PC-9 (cell line): ENCODE measurements at places on chromosomes 3 and 15. TPM values are rescaled to one million over a fixed set of nuclear protein-coding genes. Genes with fewer than 3 reads are reported as not detected.
A peak's percentile ranks its signal among the peaks of the same experiment; 100 is the strongest.

- DNase-seq: peak; percentile 70
Observed at GRCh38 chr3:184314700-184315542, 515 bp downstream of the EIF4G1 start.

DNA sequence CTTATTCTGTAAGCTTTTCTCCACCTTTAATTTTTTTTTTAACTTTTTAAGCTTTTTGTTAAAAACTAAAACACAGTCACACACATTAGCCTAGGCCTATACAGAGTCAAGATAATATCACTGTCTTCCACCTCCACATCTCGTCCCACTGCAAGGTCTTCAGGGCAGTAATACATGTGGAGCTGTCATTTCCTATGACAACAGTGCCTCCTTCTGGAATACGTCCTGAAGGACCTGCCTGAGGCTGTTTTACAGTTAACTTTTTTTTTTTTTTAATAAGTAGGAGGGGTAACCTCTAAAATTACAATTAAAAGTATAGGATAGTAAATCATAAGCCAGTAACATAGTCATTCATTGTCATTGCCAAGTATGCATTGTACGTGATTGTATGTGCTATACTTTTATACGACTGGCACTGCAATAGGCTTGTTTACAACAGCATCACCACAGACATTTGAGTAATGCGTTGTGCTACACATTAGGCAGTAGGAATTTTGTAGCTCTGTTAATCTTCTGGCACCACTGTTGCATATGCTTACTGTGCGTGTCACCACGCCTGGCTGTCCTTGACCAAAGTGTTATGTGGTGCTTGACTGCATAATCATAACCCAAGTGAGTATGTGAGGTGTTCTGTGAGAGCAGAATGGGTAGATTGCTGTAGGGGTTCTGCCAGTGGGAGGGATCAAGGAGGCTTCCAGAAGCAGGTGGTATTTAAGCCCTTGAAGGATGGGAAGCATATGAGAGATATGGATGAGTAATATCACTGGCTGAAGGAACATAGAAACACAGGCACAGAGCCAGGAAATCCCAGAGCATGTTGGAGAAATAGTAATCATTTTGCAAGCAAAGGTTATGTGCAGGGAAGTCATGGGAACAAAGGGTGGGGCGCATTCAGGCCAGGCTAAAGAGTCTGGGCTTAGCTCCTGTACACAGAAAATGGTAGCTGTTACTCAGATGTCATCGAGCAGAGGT lies 18.3 kb downstream of the FBXO22 start:
- DNase-seq: peak; percentile 15

GRCh38 chr3:30607032-30607833 lies 832 bp downstream of the TGFBR2 start:
- peak; percentile 46 for DNase-seq

GRCh38 chr3:158384019-158384418 lies 187.0 kb upstream of the MLF1 start:
- DNase-seq: no peak

GRCh38 chr3:4447295-4447999 lies 19.6 kb downstream of the SUMF1 start:
- DNase-seq: no peak

DNA sequence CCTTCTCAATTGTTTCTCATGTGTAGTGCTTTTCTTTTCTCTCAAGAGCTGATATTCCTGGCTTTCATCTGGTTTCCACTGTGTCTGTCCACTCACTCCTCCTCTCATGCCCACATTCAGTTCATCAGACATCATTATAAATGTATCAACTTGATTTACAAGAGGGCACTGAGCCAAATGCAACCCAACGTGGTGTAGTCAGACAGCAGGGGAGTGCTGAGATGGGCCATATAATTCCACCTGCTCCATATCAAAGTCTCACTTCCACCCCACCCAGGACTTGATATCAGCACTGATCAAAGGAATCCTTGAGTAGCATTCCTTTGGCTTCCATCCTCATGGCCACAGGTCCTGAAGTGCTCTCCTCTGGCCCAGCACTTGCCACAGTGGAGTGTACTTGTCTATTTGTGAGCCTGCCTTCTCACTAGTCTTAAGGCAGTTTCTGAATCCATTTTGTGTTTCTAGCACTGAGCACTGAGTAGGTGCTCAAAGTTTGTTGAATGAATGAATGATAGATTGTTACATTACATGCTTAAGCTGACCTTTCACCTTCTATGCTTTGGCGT lies 252.8 kb downstream of the CLSTN2 start:
- no peak for DNase-seq

DNA sequence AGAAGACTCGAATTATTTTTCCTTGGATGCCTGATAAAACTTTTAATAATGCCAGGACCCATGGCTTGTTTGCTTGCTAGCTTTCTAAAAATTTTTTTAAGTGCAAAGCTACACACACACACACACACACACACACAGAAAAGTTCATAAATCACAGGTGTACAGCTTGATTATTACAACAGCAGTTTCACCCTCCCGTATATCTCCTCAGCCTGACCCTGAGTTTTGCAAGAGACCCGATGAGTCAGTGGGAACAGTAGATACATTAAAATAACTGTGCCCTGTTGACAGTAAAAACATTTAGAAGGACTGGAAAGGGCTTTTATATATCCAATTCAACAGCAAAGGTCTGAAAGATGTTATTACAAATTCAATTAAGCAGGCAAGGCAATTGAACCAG lies 46.7 kb downstream of the EMC4 start:
- DNase-seq: peak; percentile 1

DNA sequence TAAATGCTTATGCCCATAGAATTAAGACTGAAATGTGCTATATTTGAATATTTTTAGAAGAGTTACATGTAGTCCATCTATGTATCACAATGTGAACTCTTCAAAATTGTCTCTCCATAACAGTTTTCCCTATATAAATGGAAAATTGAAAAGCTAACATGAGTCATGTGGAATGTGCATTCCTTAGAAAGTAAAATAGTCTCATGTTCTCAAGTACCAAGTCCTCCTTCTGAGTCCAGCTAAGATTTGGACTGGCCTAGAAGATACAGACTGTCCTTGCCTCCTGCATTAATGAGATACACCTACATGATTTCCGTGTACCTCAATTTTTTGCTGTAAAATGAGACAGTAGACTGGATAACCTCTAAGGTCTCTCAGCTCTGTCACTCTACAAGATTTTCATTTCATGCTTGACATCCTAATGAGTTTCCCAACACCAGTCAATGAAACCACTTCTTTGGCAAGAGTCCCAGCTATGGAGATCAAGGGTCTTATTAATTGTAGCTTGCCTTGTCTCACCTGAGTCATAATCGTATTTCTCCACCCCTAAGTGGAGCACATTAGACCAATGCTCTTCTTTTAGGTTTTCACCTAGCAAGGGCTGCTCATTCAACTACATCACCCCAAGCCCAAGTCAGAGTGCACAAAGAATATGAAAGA lies 350.6 kb upstream of the IL12A start:
- peak; percentile 46 for DNase-seq

- no peak for DNase-seq
Observed at GRCh38 chr3:57555306-57555705, 768 bp upstream of the PDE12 start.

DNA sequence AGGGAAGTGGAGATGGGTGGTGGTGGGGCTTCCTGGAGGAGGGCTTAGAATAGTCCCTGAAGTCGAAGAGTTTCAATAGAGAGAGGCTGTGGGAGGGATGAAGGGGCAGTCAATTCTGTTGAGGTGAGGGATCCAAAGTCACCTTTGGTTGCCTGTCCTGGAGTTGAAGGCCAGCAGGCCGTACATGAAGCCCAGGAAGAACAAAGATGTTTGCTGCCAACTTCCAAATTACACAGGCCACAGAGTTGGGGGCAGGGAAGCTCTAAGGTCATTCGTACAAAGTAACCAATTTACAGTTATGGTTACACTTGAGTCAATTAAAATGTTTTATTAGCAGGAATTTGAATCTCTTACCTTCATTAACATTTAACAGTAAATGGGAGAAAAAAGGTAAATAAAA lies 77.9 kb downstream of the FOXB1 start:
- DNase-seq: no peak

GRCh38 chr15:36414670-36415069 lies 164.8 kb upstream of the CDIN1 start:
- no peak for DNase-seq

GRCh38 chr3:195103623-195104022 lies 167.3 kb downstream of the XXYLT1 start:
- DNase-seq: no peak

DNA sequence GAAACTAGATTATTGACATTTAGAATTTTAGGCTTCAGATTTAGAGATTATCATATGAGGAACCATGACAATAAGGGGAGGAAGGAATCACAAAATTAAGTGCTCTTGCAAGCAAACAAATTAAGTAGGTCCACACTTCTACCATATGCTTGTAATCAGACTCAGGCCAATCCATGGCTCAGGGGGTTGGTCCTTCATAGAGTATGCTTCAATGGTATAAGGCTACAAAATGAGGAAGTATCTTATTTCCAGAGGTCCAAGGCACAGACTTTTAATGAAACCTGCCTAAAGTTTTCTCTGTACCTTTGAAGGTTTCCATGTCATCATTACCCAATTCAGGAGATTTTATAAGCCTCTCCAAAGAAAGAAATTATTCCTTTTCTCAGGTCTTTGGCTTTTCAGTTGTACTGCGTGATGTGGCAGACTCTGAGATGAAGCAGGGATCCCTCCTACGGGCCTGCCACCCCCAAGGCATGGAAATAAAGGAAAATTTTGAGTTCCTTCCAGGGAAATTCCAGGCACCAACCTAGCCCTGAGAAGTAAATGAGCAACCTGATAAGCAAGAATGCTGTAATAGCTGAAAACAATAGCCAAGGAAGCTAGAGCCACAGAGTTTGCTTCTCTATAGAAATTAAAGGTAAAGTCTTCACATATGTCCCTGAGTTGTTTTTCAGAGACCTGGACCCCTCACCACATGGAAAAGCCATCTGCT lies 36.3 kb downstream of the SERPINI2 start:
- DNase-seq: no peak

- DNase-seq: peak; percentile 40
Observed at GRCh38 chr15:65189102-65189740, 4.1 kb upstream of the CLPX start.

- no peak for DNase-seq
Observed at GRCh38 chr3:72189339-72189738, 404.4 kb upstream of the PROK2 start.

DNA sequence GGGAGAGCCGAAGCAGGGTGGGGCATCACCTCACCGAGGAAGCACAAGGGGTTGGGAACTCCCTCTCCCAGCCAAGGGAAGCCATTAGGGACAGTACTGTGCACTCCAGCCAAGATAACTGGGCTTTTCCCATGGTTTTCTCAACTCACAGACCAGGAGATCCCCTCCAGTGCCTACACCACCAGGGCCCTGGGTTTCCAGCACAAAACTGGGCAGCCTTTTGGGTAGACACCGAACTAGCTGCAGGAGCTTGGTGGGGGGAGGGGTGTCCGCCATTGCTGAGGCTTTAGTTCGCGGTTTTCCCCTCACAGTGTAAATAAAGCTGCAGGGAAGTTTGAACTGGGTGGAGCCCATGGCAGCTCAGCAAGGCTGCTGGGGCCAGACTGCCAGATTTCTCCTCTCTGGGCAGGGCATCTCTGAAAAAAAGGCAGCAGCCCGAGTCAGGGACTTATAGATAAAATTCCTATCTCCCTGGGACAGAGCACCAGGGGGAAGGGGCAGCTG lies 129.6 kb upstream of the LMCD1 start:
- DNase-seq: no peak

DNA sequence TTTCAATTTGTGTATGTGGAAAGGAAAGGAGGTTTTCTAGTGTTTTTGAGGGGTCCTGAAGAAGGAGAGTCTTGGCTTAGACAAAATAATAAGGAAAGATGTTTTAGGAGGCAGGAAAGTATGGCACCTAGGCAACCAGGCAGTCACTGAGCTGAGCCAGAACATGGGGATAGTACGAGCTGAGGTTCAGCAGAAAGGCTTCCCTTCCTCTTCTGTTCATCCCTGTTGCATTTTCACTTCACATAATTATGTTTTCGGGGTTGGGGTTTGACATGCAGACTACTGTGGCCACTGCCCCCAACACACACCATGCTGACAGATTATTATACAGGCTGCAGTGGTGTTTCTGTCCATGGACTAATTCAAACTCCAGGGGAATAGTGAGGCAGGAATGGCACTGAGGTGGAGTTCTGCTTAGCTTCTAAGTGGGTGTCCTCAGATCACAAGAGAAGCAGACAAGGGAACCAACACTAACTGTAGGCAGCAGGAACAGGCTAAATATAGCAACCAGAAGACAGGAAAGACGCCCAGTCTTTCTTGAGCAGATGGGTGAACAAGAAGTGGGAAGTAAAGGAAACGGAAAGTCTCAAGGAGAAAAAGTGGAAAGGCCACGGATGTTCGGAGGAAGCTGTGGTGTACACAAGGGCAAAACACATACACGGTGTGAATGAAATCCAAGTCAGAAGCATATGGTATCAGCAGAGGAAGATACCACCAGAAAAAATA lies 305.8 kb downstream of the PLCL2 start:
- no peak for DNase-seq

DNA sequence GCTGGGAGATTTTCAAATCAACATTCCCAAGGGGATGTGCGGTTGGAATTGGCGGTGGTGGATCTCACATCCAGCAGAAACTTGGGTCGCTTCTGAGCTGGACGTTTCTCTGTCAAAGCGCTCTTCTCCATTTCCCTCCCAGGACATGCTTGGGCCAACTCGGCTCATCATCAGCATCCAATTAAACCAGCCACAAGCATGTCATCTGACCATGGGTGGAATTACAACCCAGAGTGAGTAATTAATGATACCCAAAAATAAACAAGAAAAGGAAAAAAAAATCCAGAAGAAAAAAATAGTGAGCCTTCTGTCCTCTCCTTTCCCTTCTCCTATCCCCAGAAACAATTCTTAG lies 111.2 kb downstream of the XXYLT1 start:
- DNase-seq: no peak

DNA sequence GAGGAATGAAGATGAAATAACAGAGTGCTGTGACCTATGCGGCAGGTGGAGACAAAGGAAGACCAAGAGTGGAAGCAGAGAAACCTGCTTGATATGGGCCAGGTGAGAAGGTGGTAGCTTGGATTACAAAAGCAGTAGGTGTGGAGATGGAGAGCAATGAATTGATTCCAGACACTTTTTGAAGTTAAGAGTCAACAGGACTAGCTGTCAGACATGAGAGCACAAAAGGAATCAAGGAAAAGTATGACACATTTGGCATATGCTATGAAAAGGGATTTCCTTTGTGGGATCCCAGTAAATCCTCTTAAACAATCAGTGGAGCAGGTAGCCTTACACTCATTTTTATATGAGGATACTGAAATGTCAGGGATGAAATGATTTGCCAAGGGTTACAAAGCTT lies 160.5 kb downstream of the GREM1 start:
- DNase-seq: no peak

GRCh38 chr15:29470794-29471193 lies 201.2 kb upstream of the NSMCE3 start:
- DNase-seq: no peak

- DNase-seq: no peak
Observed at GRCh38 chr3:55198554-55198953, 270.7 kb upstream of the LRTM1 start.

- no peak for DNase-seq
Observed at GRCh38 chr15:63948971-63949370, 97.3 kb downstream of the DAPK2 start.

The CA12 gene
- 3.8 and 4.6 TPM in 2 replicates for total RNA-seq

The TRIM71 gene
- total RNA-seq: not detected in 2 replicates

The P2RY14 gene
- not detected in 2 replicates for total RNA-seq

The ITIH4 gene
- total RNA-seq: 2.5 and 3.2 TPM in 2 replicates

The CEP19 gene
- 3.4 and 5.5 TPM in 2 replicates for total RNA-seq

The LDHAL6B gene
- total RNA-seq: not detected in 2 replicates

The RTP1 gene
- not detected in 2 replicates for total RNA-seq

The GRK7 gene
- total RNA-seq: not detected in 2 replicates

The MUSTN1 gene
- 1.8 TPM in 1 of 2 replicates, not detected in the other for total RNA-seq

The TGM5 gene
- total RNA-seq: 0.39 and 1.7 TPM in 2 replicates

The HDC gene
- not detected in 2 replicates for total RNA-seq

The SGO1 gene
- total RNA-seq: 18.3 and 26.3 TPM in 2 replicates

The DAZL gene
- not detected in 2 replicates for total RNA-seq
